ENCODE measurements at places on chromosomes 7 and 10.

DNA sequence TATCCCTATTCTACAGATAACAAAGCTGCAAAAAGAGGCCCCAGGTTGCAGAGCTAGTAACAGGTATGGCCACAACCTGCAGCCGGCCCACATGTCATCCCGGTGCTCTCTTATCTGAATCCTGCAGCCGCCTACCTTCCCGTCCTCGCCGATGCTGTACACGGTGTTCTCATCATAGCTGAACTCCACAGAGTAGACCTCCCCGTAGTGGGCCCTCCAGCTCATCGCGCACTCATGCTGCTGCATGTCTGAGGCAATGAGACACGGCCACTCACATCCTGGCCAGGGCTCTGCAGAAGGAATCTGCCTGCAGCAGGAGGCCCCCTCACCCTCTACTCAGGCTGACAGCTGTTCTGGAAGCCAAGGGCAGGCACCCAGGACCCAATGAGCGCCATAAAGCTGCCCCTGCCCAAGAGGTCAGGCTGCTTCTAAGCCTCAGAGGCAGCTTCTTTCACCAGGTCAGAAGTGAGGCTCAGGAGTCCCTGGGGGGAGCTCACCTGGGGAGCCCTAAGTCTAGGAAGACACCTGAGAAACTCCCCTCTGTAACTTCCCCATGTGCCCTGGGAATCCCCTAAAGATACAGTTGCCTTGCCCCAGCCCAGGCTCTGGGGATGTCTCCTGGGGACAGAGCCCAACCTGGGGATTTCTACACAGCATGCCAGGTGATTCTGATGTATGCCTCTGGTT is 17.9 kb upstream of the CYREN start:
- DNase-seq: no peak

GRCh38 chr10:97714401-97715258 is 1.1 kb downstream of the MARVELD1 start:
- DNase-seq: no peak

- DNase-seq: no peak
These were observed 37.5 kb upstream of the PFKFB3 start for GRCh38 chr10:6165221-6165725.

DNA sequence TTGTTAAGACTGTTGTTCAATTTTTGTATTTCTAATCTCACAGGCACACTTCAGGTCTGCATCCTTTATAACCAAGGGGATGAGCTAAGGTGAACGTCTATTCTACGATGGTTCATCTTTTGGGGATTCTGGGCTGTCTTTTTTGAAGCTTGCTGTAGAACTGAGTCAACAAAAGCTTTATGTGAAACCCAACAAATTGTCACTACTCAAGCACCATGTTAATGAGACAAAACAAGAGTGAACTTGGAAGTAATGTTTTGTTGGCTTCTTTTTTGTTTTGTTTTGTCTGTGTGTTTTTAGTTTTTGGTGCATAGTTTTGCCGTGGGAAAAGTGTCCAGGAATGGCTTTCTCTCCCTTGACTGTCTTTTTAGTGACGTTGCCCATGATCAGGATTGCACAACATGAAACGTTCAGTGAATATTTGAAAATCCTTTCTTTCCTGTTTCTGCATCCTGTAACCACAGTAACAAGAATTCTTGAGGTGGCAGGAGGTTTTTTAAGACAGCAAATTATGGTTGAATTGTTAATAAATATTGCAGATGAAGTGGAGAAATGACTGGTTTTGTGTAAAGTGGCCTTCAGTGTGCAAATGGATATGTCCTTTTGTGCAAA is 65.6 kb downstream of the WIPF3 start:
- no peak for DNase-seq

GRCh38 chr7:40572810-40573465 is 438.1 kb downstream of the SUGCT start:
- DNase-seq: no peak

DNA sequence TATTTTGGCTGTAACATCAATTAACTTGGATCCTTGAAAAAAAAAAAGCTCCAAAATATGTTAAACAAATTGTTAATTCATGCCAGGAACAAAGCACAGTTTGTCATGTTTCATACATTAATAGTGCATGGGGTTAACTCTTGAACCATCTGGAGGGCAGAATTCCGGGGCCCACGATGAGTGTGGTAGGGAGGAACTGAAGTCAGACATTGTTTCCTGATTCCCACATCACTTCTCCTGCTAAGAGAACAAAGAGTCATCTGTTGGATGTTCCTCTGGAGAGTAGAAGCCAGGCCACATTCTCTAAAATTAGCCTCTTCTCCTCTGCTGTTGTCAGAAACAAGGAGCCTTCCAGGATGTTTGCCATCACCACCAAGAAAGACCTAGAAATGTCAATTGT is 54.6 kb downstream of the TMEM178B start:
- DNase-seq: no peak

GRCh38 chr7:87193912-87194311 is 25.6 kb downstream of the TMEM243 start:
- no peak for DNase-seq

DNA sequence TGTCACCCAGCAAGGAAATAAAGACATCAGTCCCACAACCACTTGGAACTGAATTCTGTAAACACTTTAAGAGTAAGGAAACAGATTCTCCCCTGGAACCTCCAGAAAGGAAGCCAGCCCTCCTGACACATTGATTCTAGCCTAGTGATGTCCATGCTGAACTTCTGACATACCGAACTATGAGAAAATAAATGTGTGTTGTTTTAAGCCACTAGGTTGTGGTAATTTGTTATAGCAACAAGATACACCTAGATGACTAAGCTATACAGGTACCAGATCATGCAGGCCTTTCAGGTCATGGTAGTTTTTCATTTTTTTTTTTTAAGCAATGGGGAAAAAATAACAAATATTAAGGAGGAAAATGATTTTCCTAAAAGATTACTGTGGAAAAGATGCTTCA is 37.6 kb upstream of the LRRTM3 start:
- DNase-seq: no peak

DNA sequence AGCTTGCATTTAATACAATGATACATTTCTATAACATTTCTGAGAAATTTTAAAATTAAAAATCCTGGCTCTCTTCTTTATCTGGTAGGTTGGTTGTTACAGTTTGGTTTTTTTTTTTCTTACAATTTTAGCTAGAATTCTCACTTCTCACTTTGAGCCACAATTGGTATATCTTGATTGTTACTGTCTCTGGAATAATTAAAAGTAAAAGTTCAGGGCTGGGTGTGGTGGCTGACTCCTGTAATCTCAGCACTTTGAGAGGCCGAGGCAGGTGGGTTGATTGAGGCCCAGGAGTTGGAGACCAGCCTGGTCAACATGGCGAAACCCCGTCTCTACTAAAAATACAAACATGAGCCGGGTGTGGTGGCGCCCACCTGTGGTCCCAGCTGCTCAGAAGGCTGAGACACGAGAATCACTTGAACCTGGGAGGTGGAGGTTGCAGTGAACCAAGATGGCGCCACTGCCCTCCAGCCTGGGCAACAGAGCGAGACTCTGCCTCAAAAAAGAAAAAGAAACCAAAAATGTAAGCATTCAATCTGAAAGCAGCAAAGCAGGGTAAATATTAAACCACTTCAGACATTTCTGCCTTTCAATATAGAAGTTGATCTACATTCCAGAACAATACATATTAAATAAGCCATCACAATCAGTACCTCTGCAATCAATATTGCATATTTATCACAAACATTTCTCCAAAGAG is 88.6 kb upstream of the PFKP start:
- no peak for DNase-seq

DNA sequence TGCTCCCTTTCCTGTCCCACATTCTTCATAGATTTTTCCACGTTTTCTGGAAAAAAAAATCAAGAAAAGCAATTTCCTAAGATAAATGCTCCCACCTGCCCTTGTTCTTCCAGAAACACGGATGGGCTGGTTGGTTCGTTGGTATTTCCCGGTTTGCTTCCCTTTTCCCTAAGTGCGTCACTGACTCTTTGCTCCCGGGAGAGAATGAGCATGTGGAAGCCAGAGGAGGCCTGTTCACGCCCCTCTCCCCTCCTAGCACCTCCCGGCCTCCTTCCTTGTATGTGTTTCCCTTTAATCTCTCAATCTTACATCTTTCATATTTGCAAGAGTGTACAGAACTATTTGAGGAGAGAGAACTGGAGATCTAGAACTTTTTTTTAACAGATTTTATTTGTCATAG is 442.0 kb downstream of the GFRA1 start:
- no peak for DNase-seq

GRCh38 chr10:91589015-91589657 is 43.7 kb downstream of the PPP1R3C start:
- DNase-seq: no peak

GRCh38 chr10:5650664-5651387 is 15.6 kb downstream of the ASB13 start:
- no peak for DNase-seq

GRCh38 chr7:151835636-151836035 is 41.3 kb downstream of the PRKAG2 start:
- no peak for DNase-seq

DNA sequence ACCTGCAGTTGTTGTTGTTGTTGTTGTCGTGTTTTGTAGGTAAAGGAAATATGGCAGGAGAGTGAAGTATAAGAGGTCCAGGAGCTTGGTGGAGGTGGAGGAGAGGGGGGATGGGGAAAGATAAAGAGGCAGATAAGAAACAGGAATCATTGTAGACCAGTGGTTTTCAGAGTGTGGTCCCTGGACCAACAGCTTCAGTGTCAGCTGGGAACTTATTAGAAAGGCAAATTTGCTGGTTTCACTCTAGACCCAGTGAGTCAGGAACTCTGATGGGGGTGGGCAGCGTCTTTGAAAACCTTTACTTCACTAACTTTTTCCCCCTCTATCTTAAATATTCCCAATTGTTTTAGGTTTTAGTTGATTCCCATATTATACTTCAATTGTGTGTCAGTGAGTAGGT is 241.5 kb downstream of the AUTS2 start:
- no peak for DNase-seq

DNA sequence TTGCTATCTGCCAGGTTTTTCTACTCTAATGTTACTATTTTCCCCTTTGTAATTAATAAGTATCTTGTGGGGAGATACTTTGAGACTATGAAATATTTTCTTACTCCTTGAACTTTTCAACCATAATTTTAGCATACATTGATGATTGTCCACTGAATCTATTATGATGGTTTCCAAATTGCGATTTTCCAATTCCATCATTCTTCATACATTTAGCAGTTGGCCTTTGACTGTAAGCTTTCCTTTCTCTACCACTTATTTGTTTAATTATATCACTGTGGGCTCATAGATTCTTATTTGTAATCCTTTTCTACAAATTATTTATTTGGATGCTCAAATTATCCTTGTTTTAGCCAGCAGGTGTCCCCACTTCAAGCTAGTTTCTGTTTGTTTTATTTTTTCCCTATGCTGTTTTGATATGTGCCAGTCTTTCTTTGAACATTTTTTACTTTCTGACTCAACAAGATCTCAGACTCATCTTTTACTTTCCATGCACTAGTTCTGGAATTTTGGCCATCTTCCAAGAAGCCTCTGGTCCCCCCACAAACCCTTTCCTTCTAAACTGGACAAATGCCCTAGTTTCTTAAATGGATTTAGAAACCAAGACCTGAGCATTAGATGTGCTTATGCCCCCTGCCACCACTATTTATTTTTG is 11.4 kb upstream of the MRPS16 start:
- DNase-seq: no peak

- no peak for DNase-seq
These were observed 261.2 kb downstream of the SKIDA1 start for GRCh38 chr10:21264271-21264670.

DNA sequence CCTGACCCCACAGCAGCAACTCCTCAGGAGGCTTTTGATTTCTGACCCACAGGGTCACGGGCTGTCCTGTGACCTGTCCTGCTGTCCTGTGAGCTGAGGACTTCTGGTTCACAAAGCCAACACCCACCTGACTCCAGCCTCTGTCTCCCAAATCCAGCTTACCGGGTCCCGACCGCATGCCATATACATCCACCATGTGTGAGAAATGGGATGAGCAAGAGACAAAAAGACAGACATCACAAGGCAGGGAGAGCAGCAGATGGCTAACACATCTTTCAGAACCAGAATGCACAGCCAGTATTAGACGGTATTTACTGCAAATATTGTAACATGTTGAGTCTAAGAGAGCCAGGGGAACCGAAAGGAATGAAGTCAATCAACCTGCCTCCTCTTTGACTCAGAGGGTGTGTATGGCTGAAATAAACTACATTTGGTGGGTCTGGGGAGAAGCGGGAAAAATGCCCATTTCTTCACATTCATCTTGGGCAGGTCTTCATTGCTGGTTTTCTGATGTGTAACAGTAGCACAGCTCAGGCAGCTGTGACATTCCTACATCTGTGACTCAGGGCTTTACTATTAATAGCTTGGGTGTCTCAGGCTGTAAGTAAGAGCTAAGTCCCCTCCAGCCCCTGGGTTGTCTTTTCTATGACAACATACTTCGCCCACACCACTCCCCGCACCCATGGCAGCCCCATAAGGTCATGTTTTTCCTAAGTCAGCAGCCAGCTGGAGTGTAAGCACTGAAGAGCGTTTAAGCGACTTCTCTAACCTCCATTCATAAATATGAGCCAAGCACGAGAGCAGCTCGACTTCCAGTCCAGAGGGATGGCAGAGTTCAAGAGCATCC is 25.0 kb downstream of the ABLIM1 start:
- DNase-seq: no peak

DNA sequence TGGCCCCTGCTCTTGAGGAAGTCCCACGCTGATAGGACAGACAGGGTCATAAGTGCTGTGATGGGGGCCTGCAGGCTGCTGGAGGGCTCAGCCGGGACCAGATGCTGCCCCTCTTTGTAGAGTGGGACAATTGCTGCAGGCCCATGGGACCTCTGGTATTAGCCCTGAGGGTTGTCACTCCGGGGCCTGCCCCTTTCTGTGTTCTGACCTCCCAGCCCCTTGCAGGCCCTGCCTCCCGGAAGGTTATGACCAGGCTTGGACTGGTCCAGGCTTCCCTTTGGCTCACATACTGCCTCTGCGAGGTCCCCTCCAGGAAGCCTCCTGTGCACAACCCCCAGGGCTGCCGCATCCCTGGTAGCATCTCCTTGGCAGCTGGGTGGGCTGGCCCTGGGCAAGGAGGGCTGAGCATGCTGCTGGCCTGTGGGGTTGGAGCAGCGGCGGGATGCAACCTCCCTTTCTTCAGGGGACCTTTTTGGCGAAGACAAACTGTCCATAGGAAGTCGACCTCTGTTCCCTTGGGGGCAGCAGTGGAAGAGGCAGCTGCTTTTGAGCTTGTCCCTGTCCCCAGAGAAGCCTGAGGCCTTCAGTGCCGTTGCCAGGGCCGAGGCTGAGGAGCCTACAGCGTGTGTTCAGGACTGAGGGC is 8.8 kb downstream of the LIMK1 start:
- DNase-seq: no peak

GRCh38 chr10:79555354-79556309 is 4.6 kb downstream of the SFTPA2 start:
- no peak for DNase-seq

DNA sequence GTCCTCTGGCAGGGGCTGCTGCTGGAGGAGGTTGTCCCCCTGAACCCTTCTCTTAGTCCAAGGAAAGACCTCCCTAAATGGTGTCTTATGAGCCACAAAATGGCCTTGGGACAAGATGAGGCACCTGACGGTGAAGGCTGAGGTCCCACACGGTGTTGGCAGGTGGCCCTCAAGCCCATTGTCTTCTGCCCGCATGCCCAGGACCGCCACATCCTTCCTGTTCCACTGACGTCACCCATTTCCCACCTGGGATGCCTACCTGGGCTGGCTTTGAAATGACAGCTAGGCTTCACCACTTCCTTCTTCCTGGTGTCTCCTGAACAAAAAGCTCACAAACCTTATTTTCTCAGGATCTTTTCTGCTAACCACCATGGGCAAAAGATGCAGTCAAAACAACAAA is 2.1 kb upstream of the DMBT1 start:
- DNase-seq: no peak

Measured in stimulated activated CD4-positive, alpha-beta T cell treated with anti-CD3 and anti-CD28 coated beads, Interleukin-15, amount 100 ng/mL, for 1 hour (primary cell).